ENCODE measurements at places on chromosomes 11 and 22. TPM values are rescaled to one million over a fixed set of nuclear protein-coding genes. Genes with fewer than 3 reads are reported as not detected.

DNA sequence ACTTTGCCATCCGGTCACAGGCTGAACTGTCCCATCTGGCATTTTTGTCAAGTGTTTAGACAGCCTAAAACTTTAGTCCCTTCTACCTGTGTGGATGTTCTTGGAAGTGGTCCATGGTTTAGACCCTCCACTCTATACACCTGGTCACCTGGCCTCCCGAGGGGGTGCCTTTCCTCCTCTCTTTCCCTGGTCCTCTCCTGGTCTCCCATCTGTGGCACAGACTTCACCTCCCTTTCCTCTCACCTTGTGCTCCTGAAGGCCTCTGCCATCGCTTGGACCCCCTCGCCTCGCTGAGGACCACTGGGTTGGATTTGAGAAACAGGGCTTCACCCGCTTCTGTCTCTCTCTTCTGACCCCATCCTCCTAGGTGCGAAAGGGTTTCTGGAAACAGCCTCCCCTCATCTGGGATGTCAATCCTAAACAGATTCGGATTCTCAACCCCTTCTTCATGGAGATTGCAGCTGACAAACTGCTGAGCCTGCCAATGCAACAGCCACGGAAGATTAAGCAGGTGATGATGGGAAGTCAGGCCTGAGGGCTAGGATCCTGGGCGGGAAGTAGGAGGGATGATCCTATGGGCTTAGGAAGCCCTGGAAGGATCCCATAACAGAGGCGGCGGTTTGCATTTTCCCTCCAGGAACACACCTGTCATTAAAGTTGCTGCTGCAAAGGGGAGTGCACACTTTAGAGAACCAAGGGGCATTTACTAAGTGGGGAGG lies 53.6 kb downstream of the ST3GAL4 start:
- no peak for DNase-seq

- DNase-seq = no peak
Measured at GRCh38 chr11:11243209-11243589, 109.9 kb downstream of the CSNK2A3 start.

GRCh38 chr11:113270080-113270479 lies 44.3 kb upstream of the TTC12 start:
- DNase-seq = no peak

GRCh38 chr22:49764127-49764581 lies 63.5 kb downstream of the BRD1 start:
- no peak for DNase-seq

The CNGA4 gene
- not detected for total RNA-seq

The ZPR1 gene
- 58.4 TPM for total RNA-seq

Measured in GM12878 (cell line).